ENCODE measurements at places on chromosomes 13 and 19.

- DNase-seq: no peak
Measured at GRCh38 chr19:54521860-54522513, 19.4 kb downstream of the LAIR2 start.

- DNase-seq: no peak
Measured at GRCh38 chr13:23059173-23059572, 121.6 kb upstream of the SGCG start.

- no peak for DNase-seq
Measured at GRCh38 chr13:40780822-40781401, 8.5 kb upstream of the SLC25A15 start.

DNA sequence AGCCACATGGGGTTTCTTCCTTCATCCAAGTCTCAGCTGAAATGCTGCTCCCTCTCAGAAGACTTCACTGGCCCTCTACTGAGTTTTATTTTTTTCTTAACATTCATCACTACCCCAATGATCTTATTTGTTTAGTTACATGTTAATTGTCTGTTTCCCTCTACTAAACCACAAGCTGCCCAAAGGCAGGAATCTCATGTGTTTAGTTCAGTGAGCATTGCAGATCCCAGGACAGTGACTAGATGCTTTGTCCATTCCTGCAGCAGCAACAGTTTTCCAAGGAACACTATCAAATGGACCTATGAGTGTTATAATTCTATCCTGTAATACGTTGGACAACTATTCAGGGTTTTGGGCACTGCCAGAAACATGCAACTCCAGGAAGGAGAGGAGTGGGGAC is 93.1 kb downstream of the RNASEH2B start:
- DNase-seq: no peak

DNA sequence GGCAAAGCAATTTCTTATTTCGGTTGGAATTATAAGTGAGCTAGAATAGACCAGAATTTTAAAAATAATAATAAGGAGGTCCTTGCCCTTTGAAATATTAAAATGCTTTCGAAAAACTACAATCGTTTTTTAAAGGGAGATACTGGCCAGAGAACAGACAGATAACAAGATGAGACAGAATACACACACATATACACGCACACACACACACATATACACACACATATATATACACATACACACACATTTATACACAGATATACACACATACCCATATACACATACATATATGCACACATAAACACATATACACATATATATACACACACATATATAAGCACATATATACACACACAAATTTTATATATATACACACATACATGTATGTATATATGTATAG is 175.3 kb upstream of the MIR17HG start:
- no peak for DNase-seq

GRCh38 chr19:44848036-44848811 is 2.1 kb downstream of the NECTIN2 start:
- no peak for DNase-seq

GRCh38 chr13:71754407-71754974 is 112.5 kb downstream of the DACH1 start:
- DNase-seq: no peak

DNA sequence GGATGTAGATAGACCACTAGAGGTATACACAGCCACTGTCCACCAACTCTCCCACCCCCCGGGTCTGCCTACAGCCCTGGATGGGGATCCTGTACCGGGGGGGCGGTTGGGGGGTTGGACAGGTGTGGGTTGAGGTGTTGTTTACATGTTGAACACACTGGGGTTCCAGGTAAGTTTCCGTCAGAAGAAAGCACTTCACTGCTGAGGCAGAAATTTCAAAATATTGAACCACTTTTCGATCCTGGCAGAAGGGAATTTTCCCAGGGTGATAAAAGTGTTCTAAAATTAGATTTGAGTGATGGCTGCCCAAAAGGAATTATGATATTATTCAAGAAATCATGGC is 6.6 kb upstream of the CEACAM16 start:
- no peak for DNase-seq

DNA sequence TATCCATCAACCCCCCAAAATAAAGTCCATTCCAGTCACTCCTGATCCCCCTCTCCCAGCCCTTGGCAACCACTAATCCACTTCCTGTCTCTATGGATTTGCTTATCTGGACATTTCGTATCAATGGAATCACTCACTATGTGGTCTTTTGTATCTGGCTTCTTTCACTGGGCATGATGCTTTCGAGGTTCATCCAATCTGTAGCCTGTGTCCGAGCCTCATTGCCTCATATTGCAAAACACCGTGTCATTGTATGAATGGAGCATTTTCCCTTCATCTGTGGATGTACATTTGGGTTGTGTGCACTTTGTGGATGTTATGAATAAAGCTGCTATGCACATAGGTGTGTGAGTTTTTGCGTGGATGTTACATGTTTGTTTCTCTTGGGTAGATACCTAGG is 1.4 kb upstream of the FZR1 start:
- DNase-seq: no peak

GRCh38 chr19:7674010-7675005 is 2.6 kb upstream of the MCEMP1 start:
- DNase-seq: peak; percentile 44

GRCh38 chr13:97125810-97126738 is 96.1 kb upstream of the MBNL2 start:
- no peak for DNase-seq
